Stimulated activated CD4-positive, alpha-beta T cell treated with anti-CD3 and anti-CD28 coated beads, TNF-alpha, amount 100 ng/mL, for 1 hour (primary cell): ENCODE measurements at places on chromosomes 1 and 21.

- DNase-seq: no peak
Observed at GRCh38 chr21:26025536-26026512, 144.7 kb downstream of the APP start.

GRCh38 chr1:119327450-119328155 lies 41.0 kb upstream of the HAO2 start:
- DNase-seq: peak; percentile 21

GRCh38 chr21:36916718-36917117 lies 49.8 kb downstream of the HLCS start:
- DNase-seq: no peak

- DNase-seq: no peak
Observed at GRCh38 chr1:50735443-50735842, 224.6 kb downstream of the FAF1 start.

GRCh38 chr1:226679853-226680516 lies 59.1 kb downstream of the ITPKB start:
- DNase-seq: peak; percentile 74

DNA sequence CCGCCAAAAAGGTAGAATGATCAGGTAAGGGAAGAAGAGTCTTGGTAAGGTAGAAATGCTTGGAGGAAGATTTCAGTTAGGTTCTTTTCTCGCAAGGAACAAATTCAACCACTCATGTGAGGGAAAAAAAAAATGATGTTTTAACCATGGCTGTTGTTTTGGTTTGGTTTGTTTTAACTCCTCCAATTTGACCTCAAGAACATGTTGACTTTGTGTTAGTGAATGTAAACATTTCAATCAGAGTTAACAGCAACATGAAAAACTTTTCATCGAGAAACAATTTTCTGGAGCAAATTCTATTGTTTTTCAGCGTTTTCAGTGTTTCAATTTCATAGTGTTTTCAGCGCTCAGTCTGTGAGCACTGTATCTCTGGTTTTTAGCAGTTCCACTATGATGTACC lies 49.0 kb upstream of the PROX1 start:
- DNase-seq: no peak

GRCh38 chr1:164922585-164922984 lies 363.6 kb downstream of the PBX1 start:
- no peak for DNase-seq

- no peak for DNase-seq
Observed at GRCh38 chr1:36326499-36326898, 3.1 kb upstream of the EVA1B start.

- no peak for DNase-seq
Observed at GRCh38 chr1:32716312-32717148, 14.0 kb upstream of the SYNC start.

GRCh38 chr1:179079113-179079761 lies 2.6 kb upstream of the TOR3A start:
- DNase-seq: no peak

- DNase-seq: no peak
Observed at GRCh38 chr1:5634893-5635292, 357.3 kb downstream of the NPHP4 start.

DNA sequence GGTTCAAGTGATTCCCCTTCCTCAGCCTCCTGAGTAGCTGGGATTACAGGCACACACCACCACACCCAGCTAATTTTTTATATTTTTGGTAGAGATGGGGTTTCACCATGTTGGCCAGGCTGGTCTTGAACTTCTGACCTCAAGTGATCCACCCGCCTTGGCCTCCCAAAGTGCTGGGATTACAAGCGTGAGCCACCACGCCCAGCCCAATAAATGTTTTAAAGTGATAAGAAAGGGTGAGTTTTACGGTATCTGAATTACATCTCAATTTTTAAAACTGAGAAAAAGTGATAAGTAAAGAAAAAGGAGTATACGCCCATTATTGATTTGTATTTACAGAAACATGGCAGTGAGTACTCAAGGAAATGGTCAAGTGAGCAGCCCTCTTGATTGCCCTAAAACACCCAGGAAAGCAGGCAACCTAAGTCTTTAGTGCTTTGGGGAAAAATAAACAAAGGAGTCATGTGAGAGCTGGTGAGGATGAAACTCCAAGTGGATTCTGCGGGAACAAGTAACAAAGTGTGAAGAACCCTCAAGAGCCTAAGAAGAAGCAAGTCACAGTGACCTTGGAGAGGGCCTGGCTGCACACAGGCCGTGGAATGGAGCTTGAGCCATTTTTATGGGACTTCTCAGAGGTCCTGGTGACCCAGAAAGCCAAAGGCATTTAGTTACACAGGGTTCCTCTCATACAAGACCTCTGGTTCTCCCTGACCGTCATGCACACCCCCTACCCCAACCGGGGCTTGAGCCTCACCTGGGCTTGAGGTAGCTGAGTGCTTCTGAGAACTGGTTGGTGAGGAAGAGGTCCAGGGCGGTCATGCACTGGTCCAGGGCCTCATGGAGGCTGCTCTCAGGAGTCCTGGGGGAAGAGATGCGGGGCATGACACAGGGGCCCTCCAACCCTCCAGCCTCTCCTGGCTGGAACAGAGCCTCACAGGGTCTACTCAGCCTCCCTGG lies 9.1 kb downstream of the TTC39A start:
- DNase-seq: no peak

GRCh38 chr21:41761934-41762635 lies 4.8 kb downstream of the RIPK4 start:
- DNase-seq: no peak

DNA sequence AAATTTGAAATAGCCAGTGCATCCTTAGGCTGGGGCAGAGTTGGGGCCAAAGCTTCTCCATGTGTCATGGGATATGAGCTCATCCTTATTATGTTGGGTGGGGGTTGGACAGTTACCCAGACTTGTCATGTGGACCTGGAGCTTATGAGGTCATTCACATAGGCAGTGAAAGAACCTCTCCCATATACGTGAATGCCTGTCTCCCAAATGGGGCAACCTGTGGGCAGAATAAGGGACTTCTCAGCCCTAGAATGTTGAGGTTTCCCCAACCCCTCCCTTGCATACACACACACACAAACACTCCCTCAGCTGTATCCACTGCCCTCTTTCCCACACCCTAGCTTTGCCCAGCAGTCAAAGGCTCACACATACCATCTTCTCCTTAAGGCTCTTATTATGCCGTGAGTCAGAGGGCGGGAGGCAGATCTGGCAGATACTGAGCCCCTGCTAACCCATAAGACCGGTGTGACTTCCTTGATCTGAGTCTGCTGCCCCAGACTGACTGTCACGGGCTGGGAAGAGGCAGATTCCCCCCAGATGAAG lies 2.3 kb upstream of the IVL start:
- DNase-seq: no peak

DNA sequence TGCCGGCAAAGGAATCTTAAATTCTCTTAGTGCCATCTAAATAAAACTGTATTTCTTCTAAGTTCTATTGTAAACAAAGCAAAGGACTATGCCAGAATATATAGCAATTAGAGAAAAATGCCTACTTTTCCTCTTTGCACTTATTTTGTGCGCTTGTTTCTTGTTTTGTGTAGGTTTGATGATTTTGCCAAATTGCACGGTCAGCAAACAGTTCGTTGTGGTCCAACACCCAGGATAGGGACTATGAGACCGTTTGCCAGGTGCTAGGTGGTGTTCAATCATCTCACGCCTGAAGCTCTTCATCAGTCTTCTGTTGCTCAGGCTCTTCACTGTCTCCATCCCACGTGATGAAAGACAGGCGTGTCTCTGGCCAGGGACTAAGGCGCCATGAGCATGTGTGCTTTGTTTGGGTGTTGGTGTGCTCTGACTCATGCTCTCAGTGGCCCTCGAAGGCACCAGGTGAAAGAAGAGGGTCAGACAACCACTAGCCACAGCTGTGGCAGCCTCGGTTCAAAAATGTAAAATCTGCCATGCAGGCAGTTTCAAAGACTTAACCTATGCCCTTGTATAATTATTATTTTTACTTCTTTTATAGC lies 36.9 kb upstream of the KCNE1 start:
- no peak for DNase-seq

- no peak for DNase-seq
Observed at GRCh38 chr1:1236176-1236763, 4.2 kb downstream of the B3GALT6 start.

GRCh38 chr1:150846473-150847146 lies 29.8 kb downstream of the ARNT start:
- DNase-seq: no peak

DNA sequence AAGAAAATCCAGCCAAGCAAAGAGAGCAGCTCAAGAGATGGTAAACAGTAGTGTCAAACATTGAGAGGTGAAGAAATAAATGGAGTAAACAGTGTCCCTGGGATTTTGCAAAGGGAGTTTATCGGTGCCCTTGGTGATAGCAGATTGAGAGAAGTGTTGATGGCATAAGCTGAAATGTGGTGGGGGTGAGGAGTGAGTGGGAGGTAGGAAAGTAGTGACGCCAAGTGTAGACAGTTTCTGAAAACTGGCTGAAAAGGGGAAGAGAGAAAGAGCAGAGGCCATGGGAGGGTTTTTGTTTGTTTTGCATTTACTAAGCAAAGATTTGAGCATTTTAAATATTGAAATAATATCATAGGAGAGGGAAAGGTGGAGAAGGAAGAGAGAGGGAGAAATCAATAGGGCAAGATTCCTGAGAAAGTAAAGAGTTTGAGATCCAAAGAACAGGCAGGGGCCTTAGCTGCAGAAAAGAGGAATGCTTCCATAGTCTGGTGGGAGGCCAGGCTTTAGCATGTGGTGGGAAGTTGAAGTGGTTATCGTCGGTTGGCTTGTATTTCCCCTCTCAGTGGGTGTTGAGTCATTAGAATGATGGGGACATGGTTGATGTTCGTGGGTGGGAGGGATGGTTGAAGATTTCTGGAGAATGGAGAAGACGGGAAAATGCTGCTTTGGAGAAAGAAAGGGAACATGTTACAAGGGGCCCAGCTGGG lies 26.8 kb upstream of the RASAL2 start:
- no peak for DNase-seq

- DNase-seq: no peak
Observed at GRCh38 chr1:230169454-230170152, 102.6 kb downstream of the GALNT2 start.

DNA sequence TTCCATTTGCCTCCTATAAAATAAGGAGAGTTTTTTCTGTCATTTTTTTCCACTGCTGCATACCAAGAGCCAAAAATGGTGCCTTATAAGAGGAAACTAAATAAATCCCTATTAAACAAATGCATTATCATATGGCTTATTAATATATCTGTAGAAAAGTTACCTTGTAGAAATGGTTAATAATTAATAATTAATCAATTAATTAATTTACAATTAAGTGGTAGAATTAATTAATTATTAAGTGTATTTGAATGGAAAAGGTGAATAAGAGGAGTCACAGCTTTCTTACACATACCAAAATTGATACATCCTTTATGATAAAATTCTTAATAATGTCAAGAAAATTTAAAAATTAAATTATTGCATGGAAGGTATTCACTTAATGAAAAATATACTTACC lies 35.6 kb upstream of the RGS18 start:
- DNase-seq: no peak

GRCh38 chr21:40177979-40178378 lies 310.7 kb downstream of the PCP4 start:
- DNase-seq: no peak

DNA sequence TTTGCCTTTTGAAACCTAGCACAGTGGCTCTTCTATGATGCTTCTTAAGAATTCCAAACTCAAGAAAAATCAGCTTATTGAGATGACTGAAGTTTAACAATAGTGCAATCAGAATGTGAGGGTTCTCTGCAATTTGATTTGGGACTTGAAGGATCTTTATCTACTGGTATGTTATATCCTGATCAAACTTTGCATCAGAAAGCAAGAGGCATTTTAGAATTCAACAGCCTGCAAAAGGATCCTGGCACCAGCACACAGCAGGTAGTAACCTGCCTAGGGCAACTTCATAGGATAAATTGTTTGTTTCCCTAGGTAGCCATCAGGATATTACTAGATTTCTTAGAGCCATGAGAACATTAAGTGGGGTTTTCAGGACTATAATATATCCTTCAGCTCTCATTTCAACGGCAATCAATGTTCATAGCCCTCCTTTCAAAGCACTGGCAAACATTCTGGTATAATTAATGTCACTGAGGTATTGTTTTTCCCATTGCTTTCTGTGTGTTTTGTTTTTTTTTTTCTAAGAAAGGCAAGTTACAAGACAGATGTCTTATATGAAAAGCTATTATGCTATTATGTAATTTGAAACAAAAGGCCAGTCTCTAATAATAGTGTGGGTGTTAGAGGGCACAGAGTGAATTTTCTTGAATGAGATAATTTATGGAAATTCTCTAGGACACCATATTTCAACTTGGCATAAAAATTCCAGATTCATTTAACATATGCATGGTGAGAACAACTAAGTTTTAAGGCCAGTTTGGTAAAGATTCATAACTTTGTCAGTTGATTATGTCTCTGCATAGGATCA lies 34.5 kb downstream of the NTNG1 start:
- no peak for DNase-seq

- no peak for DNase-seq
Observed at GRCh38 chr1:148010527-148010926, 82.3 kb downstream of the GPR89B start.

- no peak for DNase-seq
Observed at GRCh38 chr1:87760654-87761053, 432.0 kb downstream of the LMO4 start.

DNA sequence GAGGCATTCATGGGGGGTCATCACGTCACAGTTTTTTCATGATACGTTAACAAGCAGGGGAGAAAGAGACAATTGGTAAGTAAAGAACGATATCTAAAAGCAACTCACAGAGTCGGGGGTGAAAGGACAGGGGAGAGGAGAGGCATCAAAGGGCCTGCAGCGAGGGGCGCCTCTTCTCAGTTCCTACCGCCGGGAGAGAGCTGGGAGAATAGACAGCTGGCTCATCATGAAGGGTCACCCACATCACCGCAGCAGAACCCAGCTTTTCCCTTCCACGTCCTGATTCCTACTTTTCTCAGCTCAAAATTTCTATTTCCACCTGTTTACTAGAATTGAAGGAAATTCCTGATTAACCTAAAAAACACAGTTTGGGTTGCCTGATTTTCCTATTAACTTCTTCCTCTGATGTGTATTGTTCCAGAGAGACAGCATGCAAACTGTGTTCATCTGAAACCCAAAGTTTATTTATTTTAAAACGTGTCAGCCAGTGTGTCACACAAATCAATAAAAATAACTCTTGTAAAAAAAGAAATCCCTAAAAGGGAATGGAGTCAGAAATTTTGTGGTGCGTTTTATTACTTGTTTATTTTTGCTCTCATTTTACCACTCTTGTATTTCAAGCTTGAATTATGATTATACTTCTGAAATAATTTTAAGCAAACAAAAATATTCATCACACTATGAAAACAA lies 75.4 kb downstream of the SLC25A24 start:
- DNase-seq: no peak

GRCh38 chr1:162682013-162682419 lies 49.8 kb downstream of the DDR2 start:
- no peak for DNase-seq

- DNase-seq: no peak
Observed at GRCh38 chr1:18927654-18928272, 25.4 kb upstream of the ALDH4A1 start.

GRCh38 chr1:3714284-3714741 lies 37.9 kb upstream of the CCDC27 start:
- no peak for DNase-seq
